ENCODE measurements at places on chromosomes 13 and 19. TPM values are rescaled to one million over a fixed set of nuclear protein-coding genes. Genes with fewer than 3 reads are reported as not detected.

GRIK5 gene
- total RNA-seq, result 0.67 TPM

TMEM86B gene
- 11.7 TPM for total RNA-seq

EGLN2 gene
- total RNA-seq, result 158 TPM

ZNF112 gene
- total RNA-seq, result not detected

PLIN5 gene
- not detected for total RNA-seq

BRME1 gene
- 5.8 TPM for total RNA-seq

CEACAM20 gene
- total RNA-seq, result not detected

ZNF665 gene
- 3.7 TPM for total RNA-seq

ZNF570 gene
- 7.8 TPM for total RNA-seq

KPTN gene
- total RNA-seq, result 9.5 TPM

ZNF776 gene
- total RNA-seq, result 17.0 TPM

OSCAR gene
- 0.23 TPM for total RNA-seq

SHANK1 gene
- not detected for total RNA-seq

PRSS57 gene
- not detected for total RNA-seq

SF3A2 gene
- 129 TPM for total RNA-seq

KLF5 gene
- 6.7 TPM for total RNA-seq

CABP5 gene
- total RNA-seq, result not detected

Data from activated naive CD4-positive, alpha-beta T cell treated with anti-CD3 and anti-CD28 coated beads, Interleukin-2, amount 10 ng/mL, durations not matched to agents 5 hours and 36 hours (primary cell).